ENCODE measurements at places on chromosomes 7 and 10. TPM values are rescaled to one million over a fixed set of nuclear protein-coding genes. Genes with fewer than 3 reads are reported as not detected.

The SH2B2 gene
- total RNA-seq: 2.5 TPM

The NRCAM gene
- total RNA-seq: 3.0 TPM

The CLDN15 gene
- total RNA-seq: 1.5 TPM

The TRIL gene
- total RNA-seq: 0.84 TPM

The VSTM4 gene
- total RNA-seq: 0.74 TPM

The CXCL12 gene
- total RNA-seq: 10.1 TPM

The MSMB gene
- total RNA-seq: not detected

The C7orf57 gene
- not detected for total RNA-seq

The ZNF716 gene
- not detected for total RNA-seq

The NODAL gene
- total RNA-seq: not detected

The ADCY1 gene
- 0.15 TPM for total RNA-seq

The STK32C gene
- total RNA-seq: 12.8 TPM

The TMEM196 gene
- not detected for total RNA-seq

The TMEM270 gene
- not detected for total RNA-seq

The COL28A1 gene
- total RNA-seq: 0.17 TPM

The INSYN2A gene
- 0.50 TPM for total RNA-seq

The GIMAP6 gene
- total RNA-seq: not detected

The MOGAT3 gene
- total RNA-seq: not detected

The SPDYE11 gene
- not detected for total RNA-seq

The GALNT17 gene
- total RNA-seq: under 0.01 TPM

The GRM3 gene
- total RNA-seq: not detected

The MUC12 gene
- total RNA-seq: 1.2 TPM

The HOXA11 gene
- not detected for total RNA-seq

The MYOZ1 gene
- total RNA-seq: 0.15 TPM

The GSTO2 gene
- total RNA-seq: 7.6 TPM

The CPA2 gene
- total RNA-seq: not detected

The OAT gene
- total RNA-seq: 109 TPM

The CDHR3 gene
- 2.9 TPM for total RNA-seq

The MYO1G gene
- total RNA-seq: not detected

The MGAM2 gene
- not detected for total RNA-seq

The C10orf71 gene
- not detected for total RNA-seq

Data from bronchus fibroblast of lung (primary cell).